ENCODE measurements at places on chromosomes 4 and X. TPM values are rescaled to one million over a fixed set of nuclear protein-coding genes. Genes with fewer than 3 reads are reported as not detected.

DNA sequence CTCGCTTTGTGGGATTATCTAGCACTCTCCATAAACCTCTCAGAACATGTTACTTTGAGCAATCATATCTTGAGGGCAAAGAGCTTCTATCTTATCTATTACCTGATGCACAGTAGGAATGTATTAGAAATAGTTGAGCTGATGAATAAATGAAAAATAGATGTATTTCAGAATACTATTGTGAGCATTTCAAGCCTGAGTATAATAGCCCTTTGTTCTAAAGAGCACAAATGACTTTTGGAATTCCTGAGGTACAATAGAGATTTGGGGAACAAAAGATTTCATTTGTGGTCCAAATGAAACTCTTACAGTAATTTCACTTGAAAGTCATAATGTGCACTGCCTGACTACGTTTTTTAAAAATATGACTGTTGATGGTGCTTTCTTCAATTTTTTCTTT is 159.5 kb downstream of the UGT8 start:
- no peak for DNase-seq

- DNase-seq, result no peak
Measured at GRCh38 chrX:66912417-66912816, 273.5 kb upstream of the EDA2R start.

The SYTL4 gene
- total RNA-seq, result 19.1 TPM

The QRFPR gene
- not detected for total RNA-seq

The KLHL5 gene
- total RNA-seq, result 5.9 TPM

The CXCL8 gene
- 12.9 TPM for total RNA-seq

Data from body of pancreas (tissue), 4 donors.